ENCODE measurements at places on chromosomes 6 and 20.

- peak; percentile 73 for DNase-seq
Measured at GRCh38 chr20:58481481-58482021, 33.6 kb downstream of the APCDD1L start.

DNA sequence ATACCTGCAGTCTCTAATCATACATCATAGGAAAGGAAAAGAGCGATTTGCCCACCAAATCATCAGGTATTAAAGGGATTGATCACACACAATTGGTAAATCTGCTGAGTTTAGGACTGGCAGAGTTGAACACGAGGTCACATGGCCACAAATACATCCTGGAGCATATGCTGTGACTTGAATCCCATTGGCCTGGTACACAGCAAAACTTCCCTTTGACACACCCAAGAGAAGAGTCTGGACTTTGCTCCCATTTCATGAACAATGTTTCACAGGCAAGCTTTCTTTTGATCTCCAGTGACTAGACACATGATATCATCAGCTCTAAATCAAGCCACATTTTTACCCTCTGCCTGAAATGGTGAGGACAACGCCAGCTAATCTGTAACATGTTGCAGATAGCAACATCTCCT is 117.9 kb downstream of the ISM1 start:
- DNase-seq: no peak

DNA sequence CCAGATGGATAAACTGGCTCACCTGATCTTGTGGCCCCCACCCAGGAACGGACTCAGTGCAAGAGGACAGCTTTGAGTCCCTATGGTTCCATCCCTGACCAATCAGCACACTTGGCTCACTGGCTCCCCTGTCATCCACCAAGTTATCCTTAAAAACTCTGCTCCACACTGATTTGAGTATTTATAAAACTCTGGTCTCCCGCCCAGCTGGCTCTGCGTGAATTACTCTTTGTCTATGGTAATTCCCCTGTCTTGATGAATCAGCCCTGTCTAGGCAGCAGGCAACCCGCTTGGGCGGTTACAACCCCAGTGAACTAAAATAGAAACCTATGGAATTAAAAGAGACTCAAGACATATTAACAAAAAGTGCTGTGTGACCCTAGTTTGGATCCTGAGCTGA is 38.1 kb upstream of the CD83 start:
- no peak for DNase-seq

GRCh38 chr6:161235776-161236633 is 37.9 kb downstream of the AGPAT4 start:
- no peak for DNase-seq

GRCh38 chr20:41182296-41183212 is 45.2 kb downstream of the PLCG1 start:
- DNase-seq: no peak

DNA sequence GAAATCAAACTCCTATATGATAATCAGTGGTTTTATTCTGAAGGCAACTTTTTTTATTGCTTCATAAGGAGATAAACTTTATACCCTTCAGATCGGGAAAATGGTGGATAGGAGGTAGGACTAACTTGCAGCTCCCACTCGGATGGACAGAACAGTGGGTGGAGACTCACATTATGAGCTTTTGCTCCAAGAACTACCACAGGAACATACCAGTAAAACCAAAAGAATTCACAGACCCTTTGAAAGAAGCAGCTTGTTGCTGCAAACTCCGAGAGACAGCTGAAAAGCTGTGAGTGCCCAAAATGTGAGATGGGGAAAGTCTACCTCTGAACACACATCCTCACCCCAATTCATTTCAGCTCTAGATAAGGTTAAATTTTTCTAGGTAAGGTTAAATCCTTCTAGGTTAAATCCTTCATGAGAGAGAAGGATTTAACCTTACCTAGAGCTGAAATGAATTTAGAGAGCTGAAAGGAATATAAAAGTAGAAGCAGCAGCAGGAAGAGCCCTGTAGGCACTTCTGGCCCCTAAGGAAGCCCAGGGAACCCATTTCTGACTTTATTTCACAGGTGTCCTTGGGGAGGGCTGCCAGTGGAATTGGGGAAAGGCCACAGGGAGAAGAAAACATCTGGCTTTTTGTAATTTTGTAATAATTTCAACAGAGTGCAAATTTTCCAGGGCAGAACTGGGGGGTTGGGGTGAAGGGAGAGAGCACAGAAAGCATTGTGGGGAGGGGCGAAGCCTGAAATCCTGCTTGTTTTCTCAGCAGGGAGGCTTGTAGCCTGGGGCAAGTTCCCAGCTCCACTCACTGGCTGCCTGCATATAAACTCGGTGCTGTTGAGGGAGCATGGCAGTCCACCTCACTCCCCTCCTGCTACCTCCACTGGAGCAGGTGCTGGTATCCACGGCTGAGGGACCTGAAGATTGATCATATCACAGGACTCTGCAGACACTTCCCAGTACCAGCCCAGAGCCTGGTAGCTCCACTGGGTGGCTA is 65.9 kb upstream of the HCRTR2 start:
- DNase-seq: no peak

DNA sequence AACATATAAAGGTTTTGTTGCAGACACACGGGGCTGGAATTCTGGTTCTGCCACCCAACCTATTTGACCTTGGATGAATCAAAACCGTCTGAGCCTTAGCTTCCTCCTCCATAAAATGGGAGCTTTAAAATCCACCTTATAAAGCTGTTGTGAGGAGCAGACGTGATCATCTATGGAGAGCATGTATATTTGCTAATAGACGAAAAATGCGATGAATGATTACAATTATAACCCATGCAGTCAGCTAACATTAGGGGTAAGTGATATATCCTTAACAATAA is 586 bp upstream of the NUP153 start:
- no peak for DNase-seq

DNA sequence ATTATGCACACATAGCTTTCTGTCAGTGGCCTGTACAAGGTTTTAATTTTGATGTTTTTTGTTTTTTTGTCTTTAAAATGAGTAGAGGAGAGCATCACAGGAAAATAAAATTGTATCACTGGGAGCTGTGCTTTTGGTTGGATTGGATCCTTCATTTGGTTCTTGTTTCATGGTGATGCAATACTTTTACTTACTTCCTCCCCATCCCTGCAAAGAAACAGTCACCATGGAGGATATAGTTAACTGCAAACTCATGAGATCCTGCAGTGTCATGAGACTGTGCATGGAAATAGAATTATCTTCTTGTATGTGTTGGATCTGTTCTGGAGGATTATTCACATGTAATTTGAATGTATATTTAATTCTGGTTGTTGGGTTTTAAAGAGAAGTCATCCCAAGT is 122.3 kb downstream of the JARID2 start:
- no peak for DNase-seq

DNA sequence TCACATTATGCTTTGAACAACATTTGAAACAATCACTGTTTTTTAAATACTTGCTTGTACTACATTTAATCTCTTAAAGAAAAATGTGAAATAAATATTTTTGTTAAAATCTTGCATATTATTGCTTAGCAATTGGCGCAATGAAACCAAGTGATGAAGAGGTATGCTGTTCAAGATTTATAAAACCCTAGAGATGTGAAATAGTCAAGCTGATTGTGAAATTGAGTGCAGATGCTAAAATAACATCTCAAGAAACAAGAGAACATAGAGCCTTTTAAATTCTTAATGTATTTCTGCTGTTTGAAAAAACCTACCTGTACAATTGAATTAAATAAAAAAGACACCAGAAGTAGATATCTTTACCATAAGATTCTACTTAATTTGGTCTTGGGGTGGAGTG is 179.2 kb upstream of the MCHR2 start:
- no peak for DNase-seq

GRCh38 chr6:127458222-127458621 is 967 bp downstream of the KIAA0408 start:
- no peak for DNase-seq

GRCh38 chr20:38092260-38092857 is 58.8 kb downstream of the RPRD1B start:
- DNase-seq: no peak

DNA sequence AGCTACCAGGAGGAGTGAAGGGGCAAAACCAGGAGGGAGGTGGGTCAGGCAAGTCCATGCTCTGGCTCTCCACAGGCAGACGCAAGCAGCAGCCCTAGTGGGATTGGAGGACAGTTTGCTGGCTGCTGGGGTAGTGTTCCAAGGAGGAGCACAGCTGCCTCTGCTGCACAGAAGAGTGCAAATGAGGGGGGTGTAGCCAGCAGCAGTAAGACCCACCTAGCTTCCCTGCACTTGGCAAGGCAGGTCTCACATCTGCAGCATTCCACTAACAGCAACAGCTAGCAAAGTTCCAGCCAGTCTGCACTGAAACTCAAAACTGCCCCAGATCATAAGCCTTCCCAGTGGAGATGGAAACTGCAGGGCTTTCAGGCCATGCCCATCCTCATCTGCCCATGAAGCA is 405.0 kb downstream of the UTRN start:
- no peak for DNase-seq

DNA sequence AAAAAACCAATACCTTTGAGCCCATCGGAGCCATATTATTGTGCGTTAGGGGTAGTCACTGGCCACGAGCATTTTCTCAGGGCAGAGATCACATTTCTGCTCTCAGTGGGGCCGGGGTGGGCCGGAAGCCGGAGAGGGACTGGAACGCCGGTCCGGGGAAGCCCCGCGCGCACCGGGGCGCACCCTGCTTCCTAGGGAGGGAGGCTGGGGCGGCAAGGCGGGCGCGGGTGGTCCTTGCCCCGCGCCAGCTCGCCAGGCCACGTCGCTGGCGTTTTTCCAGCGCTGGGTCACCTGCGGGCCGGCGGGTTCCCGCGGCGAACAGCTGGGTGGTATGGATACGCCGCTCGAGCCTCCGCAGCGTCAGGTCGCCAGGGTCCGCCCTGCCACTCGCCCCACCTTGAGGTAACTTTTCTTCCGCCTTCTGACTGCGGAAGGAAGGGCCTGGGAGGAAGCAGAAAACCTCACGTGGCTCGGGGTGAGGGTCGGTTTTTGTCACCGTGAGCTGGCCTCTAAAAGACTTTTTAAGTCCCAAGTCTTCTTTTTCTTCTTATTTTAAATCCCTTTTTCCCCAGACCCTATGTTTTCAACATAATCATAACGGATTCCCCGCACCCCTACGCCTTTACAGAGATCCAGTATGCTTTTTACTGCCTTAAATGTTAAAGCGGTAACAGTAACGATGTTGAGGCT is 2.7 kb upstream of the EEF1A1 start:
- DNase-seq: no peak

GRCh38 chr6:2542101-2542857 is 208.4 kb downstream of the MYLK4 start:
- no peak for DNase-seq

- no peak for DNase-seq
Measured at GRCh38 chr6:41426438-41426851, 91.0 kb downstream of the NCR2 start.

- no peak for DNase-seq
Measured at GRCh38 chr20:50514035-50514337, 3.8 kb downstream of the PTPN1 start.

- DNase-seq: no peak
Measured at GRCh38 chr6:106114492-106114891, 28.4 kb downstream of the PRDM1 start.

- DNase-seq: no peak
Measured at GRCh38 chr6:96466147-96466863, 55.3 kb upstream of the UFL1 start.

DNA sequence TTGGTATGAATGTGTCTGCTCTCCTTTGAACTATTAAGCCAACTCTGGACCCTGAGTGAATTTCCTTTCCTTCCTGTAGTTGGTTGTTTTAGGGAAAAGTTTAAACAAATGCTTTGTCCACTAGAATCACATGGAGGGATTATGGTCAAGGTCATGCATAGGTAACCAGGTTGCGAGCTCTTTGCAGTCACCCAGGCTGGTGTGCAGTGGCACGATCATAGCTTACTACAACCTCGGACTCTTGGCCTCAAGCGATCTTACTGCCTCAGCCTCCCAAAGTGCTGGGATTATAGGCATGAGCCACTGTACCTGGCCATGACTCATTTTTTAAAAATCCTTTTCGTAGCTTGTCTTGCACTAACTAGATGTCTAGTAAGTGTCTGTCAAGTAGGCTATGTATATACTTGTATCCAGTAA is 88.0 kb upstream of the SOX4 start:
- no peak for DNase-seq

- no peak for DNase-seq
Measured at GRCh38 chr6:68229566-68229965, 405.5 kb upstream of the ADGRB3 start.

- no peak for DNase-seq
Measured at GRCh38 chr20:61346996-61347395, 94.9 kb downstream of the CDH4 start.

DNA sequence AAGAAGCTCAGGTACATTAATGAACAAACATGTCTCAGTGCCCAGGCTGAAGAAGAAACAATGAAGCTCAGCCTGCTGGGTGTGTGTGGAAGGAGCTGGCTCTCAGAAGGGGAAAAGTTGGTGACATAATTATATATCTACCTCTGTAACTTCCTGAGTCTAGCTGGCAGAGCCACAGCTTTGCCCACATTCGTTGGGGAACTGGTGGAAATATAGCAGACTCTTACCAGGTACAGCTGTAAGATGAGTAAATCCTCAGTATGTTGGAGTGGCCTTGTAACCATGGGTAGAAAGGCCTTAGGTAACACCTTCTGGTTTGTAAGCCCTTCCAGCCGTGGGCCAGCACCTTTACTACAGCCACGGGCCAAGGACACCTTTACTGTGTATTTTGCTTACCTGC is 29.9 kb upstream of the PNRC1 start:
- no peak for DNase-seq

GRCh38 chr20:7262803-7263202 is 495.3 kb downstream of the BMP2 start:
- no peak for DNase-seq

- DNase-seq: no peak
Measured at GRCh38 chr20:33306228-33306627, 23.2 kb downstream of the BPIFB1 start.

DNA sequence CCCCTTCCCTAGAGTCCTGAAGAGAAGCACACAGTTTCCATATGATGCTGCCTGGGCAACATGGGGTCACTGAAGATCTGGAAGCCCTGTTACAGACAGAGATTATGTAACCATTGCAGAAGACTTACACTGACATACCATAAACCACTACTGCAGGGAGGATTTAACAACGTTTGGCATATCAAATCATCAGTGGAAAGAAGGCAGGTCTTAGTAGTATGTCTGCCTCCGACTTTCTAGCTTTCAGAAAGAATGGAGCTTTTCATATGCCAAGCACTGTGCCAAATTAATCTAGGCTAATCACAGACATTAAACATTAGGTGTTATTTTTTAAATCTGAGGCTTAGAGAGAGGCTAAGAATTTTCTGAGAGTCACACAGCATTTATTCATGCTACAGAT is 144.3 kb downstream of the ADGRB3 start:
- no peak for DNase-seq

GRCh38 chr20:49892817-49893216 is 22.5 kb downstream of the SPATA2 start:
- no peak for DNase-seq

Measured in hepatic stellate cell (primary cell).